ENCODE measurements at places on chromosomes 5 and 9.

- DNase-seq: no peak
Measured at GRCh38 chr9:132697230-132697629, 27.0 kb downstream of the GTF3C4 start.

DNA sequence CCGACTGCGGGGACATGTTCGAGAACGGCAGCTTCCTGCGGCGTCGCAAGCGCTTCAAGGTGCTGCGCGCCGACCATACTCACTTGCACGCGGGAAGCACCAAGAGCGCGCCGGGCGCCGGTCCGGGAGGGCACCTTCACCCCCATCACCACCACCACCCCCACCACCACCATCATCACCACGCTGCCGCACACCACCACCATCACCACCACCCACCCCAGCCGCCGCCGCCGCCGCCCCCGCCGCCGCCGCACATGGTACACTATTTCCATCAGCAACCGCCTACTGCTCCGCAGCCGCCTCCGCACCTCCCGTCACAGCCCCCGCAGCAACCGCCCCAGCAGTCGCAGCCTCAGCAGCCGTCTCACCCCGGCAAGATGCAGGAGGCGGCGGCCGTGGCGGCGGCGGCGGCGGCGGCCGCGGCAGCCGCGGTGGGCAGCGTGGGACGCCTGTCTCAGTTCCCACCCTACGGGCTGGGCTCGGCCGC is 514 bp downstream of the FOXB2 start:
- no peak for DNase-seq

GRCh38 chr5:174159327-174160114 is 114.0 kb downstream of the NSG2 start:
- DNase-seq: no peak

DNA sequence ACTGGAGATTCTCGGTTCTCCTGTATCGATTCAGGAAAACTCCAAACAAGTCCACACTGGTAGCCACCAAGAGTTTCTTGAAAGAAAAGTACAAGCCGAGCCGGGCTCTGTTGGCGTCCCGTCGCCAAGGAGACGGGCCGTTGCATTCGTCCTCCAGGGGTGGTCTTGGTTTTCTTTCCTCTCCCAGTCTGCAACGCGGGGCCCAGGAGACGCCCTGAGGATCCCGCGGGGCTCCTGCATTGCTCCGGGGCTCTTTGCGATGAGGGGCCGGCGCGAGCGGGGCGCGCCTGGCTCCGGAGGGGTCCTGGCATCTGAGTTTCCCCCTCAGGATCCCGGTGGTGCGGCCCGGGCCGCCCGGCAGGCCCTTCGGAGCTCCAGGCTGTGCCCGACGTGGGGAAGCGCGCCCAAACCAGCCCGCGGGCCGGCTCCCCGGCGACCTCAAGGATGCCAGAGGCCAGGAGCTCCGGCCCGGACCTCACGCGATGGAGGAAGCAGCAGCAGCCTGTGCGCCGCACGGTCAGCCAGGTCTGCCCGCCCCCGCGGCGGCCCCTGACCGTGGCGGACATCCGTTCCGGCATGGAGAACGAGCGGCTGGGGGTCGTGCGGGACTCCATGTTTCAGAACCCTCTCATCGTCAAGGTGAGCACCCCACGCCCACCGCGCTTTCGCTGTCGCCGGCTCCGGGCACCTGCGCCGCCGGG is at the start of gene CFAP77:
Gene CFAP77, plus strand, starts transcription at position 384 of the 701 bp plus-strand sequence. Its CDS starts 61 bp downstream, at position 445.
- DNase-seq: no peak

- no peak for DNase-seq
Measured at GRCh38 chr9:89534515-89535287, 36.8 kb upstream of the SEMA4D start.

GRCh38 chr9:136367296-136368145 is 4.0 kb upstream of the DNLZ start:
- DNase-seq: no peak

DNA sequence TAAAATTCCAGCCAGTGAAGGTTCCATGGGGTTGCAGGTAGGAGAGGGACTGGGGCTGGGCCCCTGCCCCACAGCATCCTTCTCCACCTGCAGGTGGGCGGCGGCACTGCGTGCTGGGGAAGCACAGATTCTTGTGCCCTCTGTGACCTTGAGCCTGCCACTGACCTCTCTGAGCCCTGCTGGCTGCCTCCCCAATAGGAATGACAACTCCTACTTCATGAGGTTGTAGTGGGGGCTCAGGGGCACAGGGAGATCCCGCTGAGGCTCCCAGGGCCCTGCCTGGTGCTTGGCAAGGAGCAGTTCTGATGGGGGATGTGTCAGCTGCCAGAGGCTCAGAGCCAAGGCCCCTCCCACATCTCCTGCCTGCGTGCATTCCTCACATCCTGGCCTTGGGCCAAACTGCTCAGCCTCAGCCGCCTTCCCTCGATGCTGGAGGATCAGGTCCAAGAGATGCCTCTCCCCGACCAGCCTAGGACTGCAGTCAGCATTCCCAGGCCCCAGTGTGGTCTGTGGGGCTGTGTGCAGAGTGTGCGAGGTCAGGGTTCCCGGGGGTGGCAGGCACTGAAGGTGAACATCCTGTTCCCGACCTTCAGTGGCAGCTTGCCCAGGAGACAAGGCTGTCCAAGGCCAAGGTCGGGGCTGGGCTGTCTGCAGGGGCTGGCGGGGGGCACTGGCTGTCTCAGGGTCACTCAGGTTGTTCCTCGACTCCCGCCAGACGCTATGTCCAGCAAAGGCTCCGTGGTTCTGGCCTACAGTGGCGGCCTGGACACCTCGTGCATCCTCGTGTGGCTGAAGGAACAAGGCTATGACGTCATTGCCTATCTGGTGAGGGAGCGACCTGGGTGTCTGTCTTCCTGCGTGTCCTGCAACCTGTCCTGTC is 7.0 kb downstream of the ASS1 start:
- DNase-seq: peak; percentile 70

DNA sequence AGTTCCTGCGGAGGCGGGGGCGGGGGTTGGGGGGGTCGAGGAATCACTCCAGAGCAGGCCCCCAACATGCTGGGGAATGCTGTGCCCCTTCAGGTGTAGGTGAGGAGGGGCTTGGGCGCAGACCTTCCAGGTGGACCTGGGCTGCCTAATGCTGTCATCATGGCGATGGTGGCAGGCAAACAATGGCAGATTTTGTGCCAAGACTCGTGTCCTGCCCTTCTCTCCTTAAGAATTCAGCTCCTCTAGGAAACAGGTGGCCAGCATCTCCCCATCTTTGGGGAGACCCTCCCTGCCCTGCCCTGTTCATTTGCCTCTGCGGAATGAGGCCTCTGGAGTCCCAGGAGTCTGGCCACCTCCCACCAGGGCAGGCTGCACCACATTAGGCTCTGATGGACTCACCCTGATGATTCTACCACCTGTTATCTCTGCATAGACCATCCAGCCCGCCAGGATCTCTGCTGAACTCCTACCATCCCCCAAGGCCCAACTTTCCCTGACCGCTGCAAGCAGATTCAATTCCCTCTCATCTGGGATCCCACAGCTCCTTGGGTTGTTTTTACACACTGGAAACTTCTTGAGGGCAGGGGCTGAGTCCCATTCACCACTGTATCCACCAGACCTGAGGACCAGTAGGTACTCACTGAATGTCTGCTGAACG is 10.9 kb upstream of the SLC25A51 start:
- no peak for DNase-seq

GRCh38 chr5:138574744-138575193 is 432 bp downstream of the HSPA9 start:
- DNase-seq: peak; percentile 15

DNA sequence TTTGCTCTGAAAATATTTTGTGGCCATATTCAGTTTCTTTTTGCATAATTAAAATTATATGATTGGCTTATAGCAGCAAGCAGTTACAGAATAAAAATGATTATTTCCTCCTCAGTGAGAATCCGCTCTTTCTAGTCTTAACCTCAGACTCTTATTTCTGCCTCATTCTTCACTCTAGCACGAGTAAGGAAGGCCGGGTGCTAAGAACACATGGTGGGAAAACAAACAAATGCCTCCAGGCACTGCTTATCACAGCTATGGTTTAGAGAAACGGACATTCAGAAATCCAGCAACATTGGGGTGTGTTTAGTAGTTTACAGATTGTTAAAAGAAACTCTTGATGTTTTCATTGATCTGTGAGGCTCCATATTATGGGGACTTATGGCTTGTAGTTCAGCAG is 168.7 kb downstream of the KDM4C start:
- DNase-seq: no peak

GRCh38 chr9:135995816-135996215 is 34.6 kb upstream of the UBAC1 start:
- no peak for DNase-seq

- no peak for DNase-seq
Measured at GRCh38 chr9:90517103-90517502, 125.5 kb downstream of the DIRAS2 start.

DNA sequence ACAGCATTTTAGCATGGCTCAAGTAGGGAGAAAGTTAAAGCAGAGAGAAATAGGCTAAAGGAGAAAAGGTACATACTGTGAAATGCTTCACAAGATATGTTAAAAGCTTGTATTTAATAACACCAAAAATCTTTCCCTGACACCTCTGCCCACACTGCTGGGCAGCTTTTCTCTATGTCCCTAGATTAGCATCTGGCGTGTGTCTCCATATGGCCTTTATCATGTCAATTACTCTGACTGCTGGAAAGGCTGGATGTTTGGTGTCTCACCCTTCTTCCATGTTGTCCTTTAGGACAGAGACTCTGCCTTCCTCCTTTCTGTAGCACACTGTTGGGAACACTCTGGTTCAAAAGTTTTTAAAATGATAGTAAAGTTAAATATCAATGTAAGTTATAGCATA is 122.5 kb downstream of the OXCT1 start:
- DNase-seq: no peak

DNA sequence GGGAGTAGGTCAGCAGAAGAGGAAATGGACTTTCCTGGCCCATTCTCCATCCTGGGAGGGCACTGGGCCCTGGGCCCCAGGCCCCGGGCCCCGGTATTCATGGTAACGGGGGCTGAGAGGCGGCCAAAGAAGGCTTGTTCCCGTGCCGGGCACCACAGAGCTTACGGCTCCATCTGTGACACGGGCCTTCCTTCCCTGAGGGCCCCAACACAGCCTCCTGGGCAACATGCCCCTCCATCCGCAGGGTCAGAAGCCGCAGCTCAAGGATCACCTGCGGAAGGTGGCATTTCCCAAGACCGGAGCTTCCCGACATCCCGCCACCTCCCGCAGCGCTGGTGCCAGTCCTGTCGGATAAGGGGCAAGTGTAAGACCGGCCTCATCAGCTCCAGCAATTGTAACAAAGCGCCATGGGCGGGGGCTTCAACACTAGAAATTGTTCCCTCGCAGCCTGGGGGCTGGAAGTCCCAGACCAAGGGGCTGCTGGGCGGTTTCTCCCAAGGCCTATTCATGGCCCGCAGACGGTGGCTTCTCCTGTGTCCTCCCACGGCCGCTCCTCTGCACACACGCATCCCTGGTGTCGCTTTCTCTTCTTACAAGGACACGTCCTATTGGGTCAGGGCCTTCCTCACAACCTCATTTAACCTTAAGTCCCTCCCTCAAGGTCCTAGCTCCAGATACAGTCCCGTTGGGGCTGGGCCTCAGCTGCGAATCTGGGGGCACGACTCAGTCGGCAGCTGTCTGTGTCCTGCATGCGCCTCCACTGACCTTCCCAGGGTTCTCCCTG is 31.2 kb upstream of the SLC12A7 start:
- DNase-seq: no peak

- DNase-seq: no peak
Measured at GRCh38 chr5:66848749-66849641, 252.8 kb downstream of the MAST4 start.

DNA sequence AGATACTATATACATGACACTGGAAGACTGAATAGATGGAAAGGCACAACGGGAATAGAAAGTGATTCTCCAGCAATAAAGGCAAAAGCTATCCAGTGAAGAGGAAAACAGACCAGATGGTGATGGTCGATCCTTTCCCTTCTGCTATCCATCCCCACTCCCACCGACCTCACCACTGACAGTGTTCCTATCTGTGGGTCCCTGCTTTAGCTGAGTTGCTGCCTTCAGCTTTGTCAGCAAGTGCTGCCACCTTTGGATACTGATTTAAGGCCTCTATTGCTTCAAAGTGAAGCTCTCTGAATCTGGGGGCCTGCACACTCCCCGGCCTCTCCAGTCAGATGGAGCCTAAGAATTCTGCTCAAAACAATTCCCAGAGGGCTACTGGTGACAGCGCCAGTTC is 32.3 kb downstream of the EPB41L4A start:
- no peak for DNase-seq

GRCh38 chr5:114634967-114635901 is 273.4 kb downstream of the KCNN2 start:
- DNase-seq: no peak

DNA sequence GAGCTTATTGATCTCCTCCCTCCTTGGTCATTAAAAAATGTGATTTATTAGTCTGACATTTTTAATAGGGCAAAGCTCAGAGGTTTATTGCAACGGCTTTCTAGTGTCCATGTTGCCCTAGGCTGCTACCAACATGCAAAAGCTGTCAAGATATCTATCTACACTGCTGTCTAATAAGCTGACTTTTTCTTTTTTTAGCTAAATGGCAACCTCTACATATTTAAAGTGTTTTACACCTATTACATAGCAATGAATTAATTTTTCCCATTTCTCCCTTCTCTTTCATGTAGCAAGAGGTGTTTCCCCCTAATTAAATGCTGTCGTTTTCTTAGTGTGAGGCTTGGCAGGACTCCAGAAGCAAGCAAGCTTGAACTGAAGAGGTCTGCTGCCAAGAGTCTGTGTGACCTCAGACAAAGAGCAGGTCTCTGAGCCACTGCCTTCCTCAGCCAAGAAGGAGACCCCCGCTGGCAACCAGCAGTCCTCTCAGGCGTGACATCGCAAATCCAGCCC is 79.4 kb downstream of the GAS1 start:
- DNase-seq: no peak

- no peak for DNase-seq
Measured at GRCh38 chr5:8831251-8831650, 714.6 kb downstream of the SEMA5A start.

- no peak for DNase-seq
Measured at GRCh38 chr5:7325975-7326913, 69.7 kb upstream of the ADCY2 start.

DNA sequence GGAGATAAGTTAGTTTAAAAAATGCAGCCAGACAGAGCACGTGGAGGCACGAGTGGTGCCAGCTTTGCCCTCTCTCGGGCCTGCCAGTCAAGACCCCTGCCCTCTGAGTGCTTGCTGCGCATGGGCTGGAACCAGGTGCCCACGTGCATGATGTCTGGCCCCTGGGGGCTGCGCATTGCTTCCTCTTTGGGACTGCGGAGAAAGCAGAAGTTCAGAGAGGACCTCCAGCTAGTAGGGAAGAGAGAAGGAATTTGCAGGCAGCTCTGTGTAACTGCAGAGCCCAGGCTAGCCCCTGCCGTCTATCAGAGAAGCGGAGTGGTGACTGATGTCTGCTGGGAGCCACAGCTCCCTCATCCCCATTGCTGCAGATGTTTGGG is 9.7 kb upstream of the RNU6ATAC start:
- no peak for DNase-seq

Measured in amniotic stem cell (primary cell).